Cardiac ventricle fibroblast (primary cell): ENCODE measurements at places on chromosomes 4 and X. TPM values are rescaled to one million over a fixed set of nuclear protein-coding genes. Genes with fewer than 3 reads are reported as not detected.

MAGIX gene
- 0.19 and 0.54 TPM in 2 replicates for total RNA-seq

FGFRL1 gene
- 26.2 and 34.8 TPM in 2 replicates for total RNA-seq

HS3ST1 gene
- 0.25 and 0.49 TPM in 2 replicates for total RNA-seq

CENPU gene
- 5.4 and 9.1 TPM in 2 replicates for total RNA-seq

MAMLD1 gene
- 1.1 and 1.7 TPM in 2 replicates for total RNA-seq

ZRSR2 gene
- 2.6 TPM in 2 replicates for total RNA-seq

ITIH6 gene
- not detected in 2 replicates for total RNA-seq

F9 gene
- not detected in 2 replicates for total RNA-seq

IQSEC2 gene
- total RNA-seq: 4.4 and 14.4 TPM in 2 replicates

HHIP gene
- 0.81 and 1.7 TPM in 2 replicates for total RNA-seq

TMEM156 gene
- total RNA-seq: 0.49 TPM in 1 of 2 replicates, not detected in the other

CSAG3 gene
- total RNA-seq: not detected in 2 replicates

GPM6B gene
- total RNA-seq: 14.8 and 23.0 TPM in 2 replicates

SLC25A53 gene
- total RNA-seq: 2.3 and 9.4 TPM in 2 replicates
